ENCODE measurements at places on chromosomes 12 and 14.

DNA sequence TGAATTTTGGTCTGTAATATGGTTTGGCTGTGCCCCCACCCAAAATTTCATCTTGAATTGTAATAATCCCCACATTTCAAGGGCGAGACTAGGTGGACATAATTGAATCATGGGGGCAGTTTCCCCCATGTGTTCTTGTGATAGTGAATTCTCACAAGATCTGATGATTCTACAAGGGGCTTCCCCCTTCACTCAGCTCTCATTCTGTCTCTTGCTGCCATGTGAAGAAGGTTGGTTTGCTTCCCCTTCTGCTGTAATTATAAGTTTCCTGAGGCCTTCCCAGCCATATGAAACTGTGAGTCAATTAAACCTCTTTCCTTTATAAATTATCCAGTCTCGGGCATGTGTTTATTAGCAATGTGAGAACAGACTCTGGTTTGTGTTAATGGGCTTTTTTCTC is 5.9 kb downstream of the LRRC9 start:
- DNase-seq: no peak

GRCh38 chr14:57686304-57686703 is 179.6 kb downstream of the SLC35F4 start:
- no peak for DNase-seq

- no peak for DNase-seq
Observed at GRCh38 chr12:3655328-3655900, 97.5 kb downstream of the CRACR2A start.

GRCh38 chr12:94308612-94309011 is 151.1 kb downstream of the CEP83 start:
- DNase-seq: no peak

GRCh38 chr12:14934511-14934910 is 3.8 kb downstream of the ERP27 start:
- DNase-seq: no peak

DNA sequence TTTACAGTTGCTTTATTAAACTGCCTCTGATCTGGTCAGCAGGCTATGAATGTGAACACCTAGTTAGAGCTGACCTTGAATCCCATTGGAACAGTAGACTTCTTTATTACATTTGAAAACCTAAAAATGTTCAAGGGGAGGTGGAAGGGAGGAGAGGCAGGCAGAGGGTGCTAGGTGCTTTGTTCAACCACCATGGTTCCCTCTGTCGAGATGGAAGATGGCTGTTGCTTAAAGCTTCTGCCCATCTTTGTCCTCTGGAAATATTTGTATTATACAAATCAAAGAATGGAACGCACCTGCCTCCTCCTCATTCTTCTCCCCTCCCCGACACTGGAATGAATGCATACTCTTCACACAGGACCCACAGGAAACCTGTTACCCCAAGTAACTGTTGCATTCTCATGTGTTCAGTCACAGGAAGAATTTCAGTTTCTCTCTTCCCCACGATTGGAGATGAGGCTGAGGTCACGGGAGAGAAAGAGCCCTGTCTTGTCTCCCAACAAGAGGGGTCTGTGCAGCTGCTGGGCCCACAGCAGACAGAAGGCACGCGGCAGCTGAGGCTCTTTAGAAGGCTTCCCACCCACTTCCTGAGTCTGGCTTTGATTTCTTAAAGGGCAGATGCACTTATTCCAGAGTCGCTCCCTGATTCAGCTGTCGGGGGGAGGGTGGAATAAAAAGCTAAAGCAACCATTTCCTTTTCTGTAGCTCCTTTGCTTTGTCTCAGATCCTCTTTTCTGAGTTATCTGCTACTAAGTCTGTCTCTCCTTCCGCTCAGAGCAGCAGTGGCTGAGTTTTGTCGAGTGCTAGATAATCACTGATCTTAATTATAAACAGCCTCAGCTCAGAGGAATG is 217.9 kb upstream of the BTG1 start:
- DNase-seq: no peak

- no peak for DNase-seq
Observed at GRCh38 chr12:121769831-121770301, 23.6 kb downstream of the RHOF start.

DNA sequence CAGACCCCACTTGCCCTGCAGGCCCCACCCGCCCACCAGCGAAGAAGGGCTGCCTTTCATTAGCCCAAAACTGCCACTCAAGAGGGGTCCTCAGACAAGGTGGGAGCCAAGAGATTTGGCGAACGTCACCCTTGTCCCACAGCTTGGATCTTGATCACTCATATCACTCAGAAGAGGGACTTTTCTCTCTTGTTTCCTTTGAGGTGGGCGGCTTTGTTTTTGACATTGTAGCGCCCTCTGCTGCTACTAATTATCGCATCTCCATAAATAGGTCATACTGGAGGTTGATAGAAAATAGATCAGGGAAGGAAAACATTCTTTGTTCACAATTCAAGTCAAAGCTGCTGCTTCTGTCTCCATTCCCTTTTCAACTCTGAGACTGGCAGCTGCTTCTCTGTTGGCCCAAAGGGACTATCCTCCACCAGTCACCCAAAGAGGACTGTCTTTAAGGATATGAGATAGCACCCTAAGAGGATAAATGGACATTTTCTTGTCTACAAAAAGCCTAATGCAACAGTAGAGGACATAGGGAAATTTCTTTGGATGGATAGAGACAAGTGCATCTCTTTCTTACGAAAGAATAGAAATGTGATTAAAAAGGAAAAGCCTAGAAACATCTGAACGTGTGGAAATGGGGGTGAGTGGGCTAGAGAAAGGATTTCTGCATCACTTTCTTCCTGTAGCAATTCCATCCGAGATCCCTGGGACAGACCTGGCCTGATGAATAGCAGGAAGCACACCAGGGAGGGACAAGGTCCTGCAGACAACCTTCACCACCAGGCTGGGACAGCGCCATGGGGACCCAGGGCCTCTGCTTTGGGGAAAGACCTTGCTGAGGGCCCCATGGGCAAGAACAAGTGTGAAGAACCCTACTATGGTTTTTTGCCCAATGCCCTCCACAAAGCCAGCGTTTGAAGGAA is 115.8 kb downstream of the DAD1 start:
- DNase-seq: no peak

DNA sequence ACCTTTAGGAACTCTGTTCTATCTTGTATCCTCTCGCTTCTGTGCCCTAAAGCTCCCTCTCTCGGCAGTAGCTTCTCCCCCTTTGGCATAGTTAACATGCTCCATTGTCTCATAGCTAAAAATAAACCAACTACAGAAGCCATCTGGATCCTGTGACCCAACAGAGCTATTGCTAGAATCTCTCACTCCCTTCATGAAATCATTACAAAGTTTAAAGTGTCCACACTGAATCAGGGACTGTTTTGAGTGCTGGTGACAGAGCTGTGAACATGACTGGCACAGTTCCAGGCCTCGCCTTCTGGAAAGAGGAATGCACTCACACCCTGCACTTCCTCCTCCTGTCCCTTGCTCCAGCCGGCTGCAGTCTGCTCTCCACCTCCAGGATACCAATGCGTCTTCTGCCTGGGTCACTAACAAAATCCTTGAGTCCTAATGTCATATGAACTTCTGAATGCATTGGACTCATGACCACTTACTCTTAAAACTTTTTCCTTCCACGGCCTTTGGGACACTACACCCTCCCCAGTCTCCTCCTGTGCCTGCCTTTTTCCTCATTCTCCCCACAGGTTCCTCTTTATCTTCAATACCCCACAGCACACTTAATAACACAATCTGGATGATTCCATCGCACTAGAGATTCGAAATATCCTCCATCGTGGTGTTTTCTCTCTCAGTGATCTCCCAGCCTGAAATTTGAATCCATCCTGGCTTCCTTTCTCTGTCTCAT is 13.2 kb downstream of the PLBD1 start:
- no peak for DNase-seq

DNA sequence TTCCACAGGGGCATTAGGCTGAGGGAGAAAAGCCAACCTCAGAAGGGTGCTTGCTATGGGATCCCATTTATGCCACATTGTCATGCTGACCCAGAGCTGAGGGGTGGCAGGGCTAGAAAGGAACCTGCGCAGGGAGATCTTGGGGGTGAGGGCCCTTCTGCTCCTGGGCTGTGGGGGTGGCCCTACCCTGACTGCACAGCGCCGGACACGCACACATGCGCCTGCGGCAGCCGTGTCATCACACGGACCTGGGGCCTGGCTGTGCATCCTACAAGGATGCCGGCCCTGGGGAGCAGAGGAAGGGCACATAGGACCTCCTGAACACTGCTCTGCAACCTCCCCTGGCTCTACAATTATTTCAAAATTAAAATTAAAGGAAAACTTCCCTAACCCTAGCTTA is 6.9 kb downstream of the CDCA4 start:
- no peak for DNase-seq

- no peak for DNase-seq
Observed at GRCh38 chr14:36518031-36518585, 1.9 kb downstream of the NKX2-1 start.

GRCh38 chr14:98120831-98121464 is 1151.0 kb downstream of the BCL11B start:
- DNase-seq: no peak

GRCh38 chr12:76692846-76693245 is 71.1 kb upstream of the ZDHHC17 start:
- no peak for DNase-seq

DNA sequence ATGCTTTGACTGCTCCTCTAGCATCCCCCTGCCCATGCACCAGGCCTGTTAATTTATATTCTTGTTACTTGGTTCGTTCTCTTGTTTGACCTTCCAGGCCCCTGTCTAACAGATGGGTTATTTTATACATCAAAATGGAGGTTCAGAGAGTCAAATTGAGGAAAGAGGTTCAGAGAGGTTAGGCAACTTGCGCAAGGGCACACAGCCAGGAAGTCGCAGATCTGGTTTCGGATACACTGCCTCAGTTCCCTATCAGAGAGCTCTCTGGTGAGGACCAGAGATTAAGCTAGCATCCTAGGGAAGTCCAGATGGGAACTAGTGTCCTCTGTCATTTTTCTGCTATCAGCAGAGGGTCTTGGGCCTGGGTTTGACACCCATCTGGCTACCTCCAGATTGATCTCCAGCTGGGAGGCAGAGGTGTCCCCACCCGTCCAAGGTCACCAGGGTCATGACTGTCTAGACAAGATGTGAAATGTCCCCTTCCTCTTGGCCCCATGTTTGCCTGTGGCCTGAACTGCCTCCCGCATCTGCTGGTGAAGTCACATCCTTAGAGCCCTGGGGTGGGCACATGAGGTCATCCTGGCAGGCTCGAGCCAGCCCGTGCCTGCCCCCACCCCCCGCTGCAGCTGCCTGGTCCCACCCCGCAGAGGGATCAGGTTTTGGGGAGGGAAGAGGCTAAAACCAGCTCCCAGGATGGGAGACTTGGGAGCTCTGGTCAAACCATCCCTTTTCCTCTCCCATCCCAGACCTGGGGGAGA is 84.3 kb upstream of the NCOR2 start:
- DNase-seq: no peak

- DNase-seq: no peak
Observed at GRCh38 chr12:54159140-54159539, 29.6 kb downstream of the SMUG1 start.

GRCh38 chr14:36268121-36268520 is 52.3 kb downstream of the MBIP start:
- no peak for DNase-seq

- DNase-seq: no peak
Observed at GRCh38 chr12:57725851-57726150, 12.7 kb downstream of the AGAP2 start.

GRCh38 chr12:98162906-98163678 is 352.3 kb upstream of the TMPO start:
- no peak for DNase-seq

DNA sequence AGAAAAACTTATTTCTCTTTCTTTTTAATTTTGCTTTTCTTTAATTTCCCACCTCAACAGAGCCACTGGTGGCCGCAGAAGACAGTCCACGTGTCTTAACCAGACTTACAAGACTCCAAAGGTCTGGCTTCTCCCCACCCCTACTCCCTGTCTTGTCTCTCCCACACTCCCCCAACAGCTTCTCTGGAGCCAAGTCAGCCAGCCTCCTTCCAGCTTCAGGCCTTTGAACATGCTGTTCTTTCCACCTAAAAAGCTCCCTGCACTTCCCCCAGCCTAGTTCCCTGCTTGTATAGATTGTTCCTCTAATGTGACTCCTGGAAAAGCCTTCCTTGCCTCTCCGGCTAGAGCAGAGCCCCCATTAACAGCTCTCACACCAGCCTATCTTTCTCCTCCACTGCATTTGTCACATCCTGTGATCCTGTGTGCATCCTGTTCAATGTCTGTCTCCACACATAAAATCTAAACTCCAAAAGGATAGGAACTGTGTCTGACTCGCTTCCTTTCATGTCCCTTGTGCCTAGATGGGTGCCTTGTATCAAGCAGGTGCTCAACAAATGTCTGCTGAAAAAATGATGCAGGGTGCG is 7.8 kb upstream of the DYNLL1 start:
- no peak for DNase-seq

DNA sequence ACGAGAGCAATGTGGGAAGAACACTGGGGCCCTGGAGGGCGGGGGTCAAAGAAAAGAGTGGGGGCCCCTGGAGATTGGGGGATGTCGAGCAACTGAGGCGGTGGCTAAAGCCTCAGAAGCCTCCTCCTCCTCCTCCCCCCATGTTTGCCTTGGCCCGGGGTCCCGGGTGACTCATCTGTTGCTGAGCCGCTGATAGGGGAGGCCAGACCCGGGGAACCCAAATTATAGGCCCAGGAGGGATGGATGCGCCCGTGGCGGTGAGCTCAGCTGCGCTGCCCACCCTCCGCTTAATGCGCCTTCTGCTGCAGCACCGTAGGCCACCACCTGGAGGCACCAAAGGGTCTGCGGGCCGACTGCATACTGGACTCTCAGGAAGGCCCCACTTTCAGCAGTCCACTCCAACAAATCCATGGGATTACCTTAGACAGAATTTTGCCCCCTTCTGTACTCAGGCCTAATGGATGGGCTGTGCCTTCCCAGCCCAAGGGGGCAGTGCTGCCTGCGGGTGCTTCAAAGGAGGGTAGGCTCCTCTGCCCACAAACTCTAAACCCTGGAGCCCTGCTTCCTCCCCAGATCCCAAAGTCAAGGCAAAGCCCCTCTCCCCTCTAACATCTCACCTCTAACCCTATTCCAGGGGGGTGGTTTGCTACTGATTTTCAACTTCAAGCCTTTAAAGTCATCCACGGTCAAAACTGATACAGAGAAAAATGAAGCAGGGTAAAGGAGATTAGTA is 2.6 kb upstream of the WNT10B start:
- no peak for DNase-seq

DNA sequence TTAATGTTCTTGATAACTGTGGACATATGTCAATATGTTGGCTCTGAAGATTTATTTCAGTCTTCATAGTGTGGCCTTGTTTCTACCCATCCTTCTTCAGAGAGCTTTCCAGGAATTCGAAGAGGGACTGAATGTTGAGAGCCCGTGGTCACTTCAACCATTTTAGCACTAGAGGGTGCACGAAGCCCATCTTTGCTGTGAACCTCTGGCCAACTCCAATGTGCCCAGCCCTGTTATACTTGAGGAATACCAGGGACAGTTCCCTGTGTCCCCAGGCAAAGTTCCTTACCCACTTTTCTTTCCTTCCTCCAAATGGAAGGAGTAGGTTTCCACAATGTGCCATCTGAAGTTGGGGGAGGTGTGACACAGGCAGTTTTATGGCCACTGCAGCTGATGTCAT is 603.5 kb downstream of the RPL10L start:
- no peak for DNase-seq

GRCh38 chr14:63266106-63266505 is 52.6 kb downstream of the GPHB5 start:
- no peak for DNase-seq
